Progenitor cell of endocrine pancreas (in vitro differentiated cells): ENCODE measurements at places on chromosomes 7 and 10. TPM values are rescaled to one million over a fixed set of nuclear protein-coding genes. Genes with fewer than 3 reads are reported as not detected.

- peaks cover 19% of the 10 kb centered on the region for H3K4me1 ChIP-seq
- H3K4me3 ChIP-seq, result no peak overlapping the region
- no peaks in the 10 kb centered on the region for H3K27me3 ChIP-seq
- H3K27ac ChIP-seq, result no peak overlapping the region
- H3K36me3 ChIP-seq, result no peaks in the 10 kb centered on the region
Measured at GRCh38 chr10:88064608-88065382, 201.4 kb downstream of the PTEN start.

- DNase-seq, result no peak
- H3K36me3 ChIP-seq, result no peaks in the 10 kb centered on the region
Measured at GRCh38 chr7:116353647-116354046, 143.3 kb downstream of the TES start.

DNA sequence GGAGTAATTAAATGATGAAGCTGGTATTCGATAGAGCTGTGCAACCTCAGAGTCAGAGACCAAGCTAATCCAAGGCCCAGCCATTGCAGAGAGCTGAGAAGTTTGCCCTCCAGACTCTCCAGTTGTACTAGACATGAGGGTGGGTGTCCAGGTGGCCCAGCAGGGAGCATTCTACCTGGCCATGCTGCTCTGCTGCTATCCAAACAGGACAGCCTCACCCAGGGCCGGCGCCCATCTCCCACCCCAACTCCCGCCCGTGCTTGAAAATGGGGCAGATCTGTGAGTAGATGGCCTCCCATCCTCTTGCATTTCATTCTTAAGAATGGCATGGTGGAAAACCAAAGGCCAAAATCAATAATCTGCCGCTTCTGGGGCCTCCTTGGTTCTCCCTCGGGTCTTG lies 124.2 kb downstream of the TCERG1L start:
- no peaks in the 10 kb centered on the region for H3K36me3 ChIP-seq
- DNase-seq, result no peak

DNA sequence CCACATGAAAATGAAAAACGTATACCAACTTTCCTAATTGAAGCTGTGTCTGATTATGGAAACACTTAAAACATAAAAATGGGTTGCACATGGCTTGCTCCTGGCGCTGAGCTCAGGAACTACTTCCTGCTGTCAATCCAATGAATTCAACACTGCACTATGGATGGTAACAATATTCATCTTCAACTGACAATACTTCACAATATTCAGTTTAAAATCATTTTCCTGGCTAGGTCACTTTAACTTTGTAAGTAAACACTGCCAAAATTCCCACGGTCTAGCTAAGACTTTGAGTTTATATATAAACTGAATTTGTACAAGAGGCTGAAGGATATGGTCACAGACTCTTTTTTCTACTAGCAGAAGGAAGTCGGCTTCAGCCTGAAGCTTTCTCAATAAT lies 556.9 kb downstream of the TNS3 start:
- no peaks in the 10 kb centered on the region for H3K4me1 ChIP-seq
- H3K4me3 ChIP-seq, result no peak overlapping the region
- no peaks in the 10 kb centered on the region for H3K36me3 ChIP-seq
- DNase-seq, result no peak
- no peaks in the 10 kb centered on the region for H3K27me3 ChIP-seq
- H3K27ac ChIP-seq, result no peak overlapping the region

- no peak overlapping the region for H3K27ac ChIP-seq
- H3K27me3 ChIP-seq, result no peaks in the 10 kb centered on the region
- no peaks in the 10 kb centered on the region for H3K36me3 ChIP-seq
- H3K4me3 ChIP-seq, result no peak overlapping the region
- peaks cover 11% of the 10 kb centered on the region for H3K4me1 ChIP-seq
- DNase-seq, result no peak
Measured at GRCh38 chr7:46213154-46213537, 292.1 kb upstream of the IGFBP3 start.

- DNase-seq, result no peak
- no peak overlapping the region for H3K27ac ChIP-seq
- H3K27me3 ChIP-seq, result no peaks in the 10 kb centered on the region
- no peak overlapping the region for H3K4me3 ChIP-seq
- no peaks in the 10 kb centered on the region for H3K4me1 ChIP-seq
Measured at GRCh38 chr10:5271526-5271925, 74.9 kb downstream of the AKR1C4 start.

GRCh38 chr7:36627836-36628235 lies 96.5 kb downstream of the AOAH start:
- H3K27me3 ChIP-seq, result peaks cover 2% of the 10 kb centered on the region
- no peaks in the 10 kb centered on the region for H3K36me3 ChIP-seq
- no peak for DNase-seq
- H3K4me1 ChIP-seq, result peaks cover 13% of the 10 kb centered on the region

DNA sequence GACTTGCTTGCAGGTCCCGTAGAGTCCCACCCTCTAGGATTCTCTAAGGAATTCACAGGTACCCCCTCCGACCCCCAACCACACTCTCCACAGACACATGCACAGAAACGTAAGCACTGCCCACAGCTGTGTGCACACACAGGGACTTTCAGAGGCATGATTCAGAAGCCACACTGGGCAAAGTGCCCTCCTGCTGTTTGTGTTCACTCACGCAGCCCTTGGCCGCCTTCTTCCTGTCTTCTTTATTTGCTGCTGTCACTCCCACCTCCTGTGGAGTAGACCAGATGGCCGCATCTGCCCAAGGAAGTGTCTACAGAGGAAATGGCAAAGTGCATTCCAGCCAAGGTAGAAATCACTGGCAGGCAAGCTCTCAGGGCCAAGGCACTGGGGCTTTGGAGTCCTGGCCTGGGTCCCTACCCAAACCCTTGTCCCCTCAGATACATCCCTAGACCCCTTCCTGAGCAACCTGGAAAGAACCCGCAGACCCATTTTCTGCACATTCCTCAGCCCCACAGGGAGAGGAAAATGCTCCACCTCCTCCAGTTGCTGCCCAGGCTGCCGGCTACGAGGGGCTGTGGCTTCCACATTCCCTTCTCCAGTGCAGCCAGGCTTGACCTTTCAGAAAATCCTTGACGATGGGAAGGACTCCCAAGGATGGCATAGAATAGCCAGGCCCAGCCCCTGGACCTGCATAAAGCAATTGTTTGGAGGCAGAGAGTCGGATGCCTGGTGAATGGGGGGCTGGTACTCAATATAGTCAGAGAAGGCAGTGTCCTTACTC lies 21.6 kb upstream of the GIMAP8 start:
- no peak overlapping the region for H3K4me3 ChIP-seq
- no peak for DNase-seq
- H3K36me3 ChIP-seq, result no peaks in the 10 kb centered on the region
- peaks cover 31% of the 10 kb centered on the region for H3K27me3 ChIP-seq
- H3K27ac ChIP-seq, result no peak overlapping the region

Gene ERVW-1
- total RNA-seq, result not detected in 2 replicates

Gene NXPH1
- total RNA-seq, result not detected in 2 replicates

Gene SLC16A12
- total RNA-seq, result 16.1 and 20.6 TPM in 2 replicates

Gene KLF6
- total RNA-seq, result 95.5 and 109 TPM in 2 replicates

Gene EBF3
- 0.19 and 0.38 TPM in 2 replicates for total RNA-seq

Gene NODAL
- total RNA-seq, result not detected in 2 replicates
